Caki2 (cell line): ENCODE measurements at places on chromosomes 1 and 21. TPM values are rescaled to one million over a fixed set of nuclear protein-coding genes. Genes with fewer than 3 reads are reported as not detected.

DNA sequence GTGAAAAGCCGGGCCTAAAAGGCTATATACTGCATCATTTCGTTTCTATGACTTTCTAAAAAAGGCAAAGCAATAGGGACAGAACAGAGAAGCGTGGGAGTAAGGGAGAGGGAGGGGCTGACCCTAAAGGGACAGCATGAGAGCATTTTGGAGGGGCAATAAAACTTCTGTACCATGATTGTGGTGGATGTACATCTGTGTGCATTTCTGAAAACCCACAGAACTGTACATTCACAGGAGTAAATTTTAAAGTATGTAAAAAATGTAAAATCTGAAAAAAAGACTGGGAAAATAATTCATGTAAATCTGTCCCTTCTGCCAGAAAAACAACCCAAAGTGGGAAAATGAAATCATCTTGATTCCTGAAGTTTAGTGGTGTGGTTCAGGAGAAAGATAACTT is 235.4 kb downstream of the CENPF start:
- DNase-seq = no peak

DNA sequence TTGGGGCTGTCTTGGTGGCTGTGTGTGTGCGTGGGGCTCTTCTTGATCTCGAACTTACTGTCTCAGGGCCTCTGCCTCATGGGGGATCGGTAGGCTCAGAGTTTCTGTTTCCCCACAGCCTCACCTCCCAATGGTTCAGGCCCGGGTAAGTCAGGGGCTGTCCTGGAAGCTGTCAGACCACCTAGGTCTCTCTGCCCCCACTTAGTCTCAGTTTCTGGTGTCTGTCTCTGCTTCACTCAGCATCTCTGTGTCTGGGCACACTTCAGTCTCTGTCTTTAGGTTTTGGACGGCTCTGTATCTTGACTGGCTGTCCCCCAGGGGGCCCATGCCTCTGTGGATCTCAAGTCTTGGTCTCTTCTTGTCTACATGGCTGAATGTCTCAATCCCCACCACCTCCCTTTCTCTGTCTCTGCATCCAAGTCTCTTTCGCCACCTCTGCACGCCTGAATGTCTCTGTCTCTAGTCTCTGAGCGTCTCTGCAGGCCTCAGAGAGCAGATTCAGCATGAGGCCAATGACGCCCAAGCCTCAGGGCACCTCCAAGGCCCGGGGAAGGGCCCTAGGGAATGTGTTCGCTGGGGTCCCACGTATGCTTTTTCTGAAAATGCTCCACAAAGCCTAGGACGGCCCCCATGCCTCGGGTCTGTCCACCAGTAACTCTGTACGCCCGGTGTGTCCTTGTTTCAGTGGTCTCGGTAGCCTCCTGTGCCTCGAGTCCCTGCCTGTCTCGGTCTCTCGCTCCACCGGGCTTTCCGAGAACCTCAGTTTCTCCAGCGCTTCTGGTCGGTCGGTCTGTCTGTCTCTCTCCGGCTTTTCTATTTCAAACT is 818 bp downstream of the FHL3 start:
- DNase-seq = no peak

The PBX1 gene
- 3.1 and 9.6 TPM in 2 replicates for total RNA-seq

DNA sequence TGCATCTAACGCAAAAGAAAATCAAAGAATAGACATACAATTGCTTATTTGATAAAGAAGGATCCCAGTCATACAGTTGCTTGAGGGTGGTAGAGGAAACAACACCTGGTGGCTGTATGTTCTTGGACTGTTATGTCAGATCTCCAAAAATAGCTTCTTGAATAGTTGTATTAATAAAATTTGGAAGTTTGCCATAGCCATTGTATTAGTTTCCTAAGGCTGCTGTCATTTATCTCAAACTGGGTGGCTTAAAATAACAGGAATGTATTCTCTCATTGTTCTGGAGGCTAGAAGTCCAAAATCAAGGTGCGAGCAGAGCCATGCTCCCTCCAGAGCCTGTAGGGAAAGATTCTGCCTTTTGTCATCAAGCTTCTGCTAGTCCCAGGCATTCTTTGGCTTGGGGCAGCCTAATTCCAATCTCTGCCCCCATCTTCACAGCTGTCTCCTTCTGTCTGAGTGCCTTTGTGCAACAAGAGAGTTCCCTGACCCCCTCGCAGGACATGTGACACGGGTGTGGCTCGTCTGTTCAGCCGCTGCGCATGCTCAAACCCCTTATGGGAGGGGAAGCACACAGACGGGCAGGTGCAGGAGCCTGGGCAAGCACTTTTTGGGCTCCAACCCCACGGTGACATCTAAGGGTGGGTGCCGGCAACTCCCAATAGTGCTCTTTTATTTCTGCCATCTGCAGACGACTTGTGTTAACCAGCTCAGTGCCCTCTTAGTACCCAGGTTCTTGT is 21.7 kb upstream of the GRIK1 start:
- no peak for DNase-seq

DNA sequence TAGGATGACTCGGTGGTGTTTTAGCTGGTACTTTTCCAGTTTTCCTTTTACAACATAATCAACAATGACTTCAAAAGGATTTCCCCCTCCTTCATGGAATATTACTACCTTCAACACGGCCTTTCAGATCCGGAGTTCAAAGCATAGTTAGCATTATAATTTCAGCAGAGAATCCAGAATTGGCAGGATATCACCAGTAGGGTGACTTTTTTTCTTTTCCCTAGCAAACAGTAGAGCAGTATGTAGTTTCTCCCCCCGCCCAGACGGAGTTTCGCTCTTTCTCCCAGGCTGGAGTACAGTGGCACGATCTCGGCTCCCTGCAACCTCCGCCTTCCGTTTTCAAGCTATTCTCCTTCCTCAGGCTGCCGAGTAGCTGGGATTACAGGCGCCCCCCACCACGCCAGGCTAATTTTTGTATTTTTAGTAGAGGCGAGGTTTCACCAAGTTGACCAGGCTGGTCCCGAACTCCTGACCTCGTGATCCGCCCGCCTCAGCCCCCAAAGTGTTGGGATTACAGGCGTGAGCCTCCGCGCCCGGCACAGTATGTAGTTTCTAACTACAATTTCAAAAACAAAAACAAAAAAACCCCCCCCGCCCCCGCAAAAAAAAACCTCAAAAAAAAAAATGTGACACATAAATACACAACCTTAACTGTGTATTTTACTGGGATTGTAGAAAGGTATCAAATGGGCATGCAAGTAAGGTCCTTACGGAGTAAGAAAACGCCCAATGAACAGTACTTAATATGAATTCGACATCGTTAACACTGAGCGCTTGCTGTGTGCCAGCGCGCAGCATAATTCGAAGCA is 1.5 kb upstream of the COX20 start:
- DNase-seq = peak; percentile 78

GRCh38 chr1:25926731-25927496 is 20.7 kb upstream of the STMN1 start:
- DNase-seq = no peak

- DNase-seq = no peak
Measured at GRCh38 chr1:180981596-180982387, 40.9 kb downstream of the STX6 start.

- DNase-seq = no peak
Measured at GRCh38 chr1:108592030-108592759, 32.3 kb downstream of the EEIG2 start.

GRCh38 chr21:33433425-33434114 is 30.4 kb downstream of the IFNGR2 start:
- DNase-seq = no peak

The LMX1A gene
- total RNA-seq = not detected in 2 replicates

GRCh38 chr1:43068911-43069310 is 103.2 kb downstream of the EBNA1BP2 start:
- no peak for DNase-seq
